ENCODE measurements at places on chromosomes 5 and 9. TPM values are rescaled to one million over a fixed set of nuclear protein-coding genes. Genes with fewer than 3 reads are reported as not detected.

Gene C7
- total RNA-seq = not detected

DNA sequence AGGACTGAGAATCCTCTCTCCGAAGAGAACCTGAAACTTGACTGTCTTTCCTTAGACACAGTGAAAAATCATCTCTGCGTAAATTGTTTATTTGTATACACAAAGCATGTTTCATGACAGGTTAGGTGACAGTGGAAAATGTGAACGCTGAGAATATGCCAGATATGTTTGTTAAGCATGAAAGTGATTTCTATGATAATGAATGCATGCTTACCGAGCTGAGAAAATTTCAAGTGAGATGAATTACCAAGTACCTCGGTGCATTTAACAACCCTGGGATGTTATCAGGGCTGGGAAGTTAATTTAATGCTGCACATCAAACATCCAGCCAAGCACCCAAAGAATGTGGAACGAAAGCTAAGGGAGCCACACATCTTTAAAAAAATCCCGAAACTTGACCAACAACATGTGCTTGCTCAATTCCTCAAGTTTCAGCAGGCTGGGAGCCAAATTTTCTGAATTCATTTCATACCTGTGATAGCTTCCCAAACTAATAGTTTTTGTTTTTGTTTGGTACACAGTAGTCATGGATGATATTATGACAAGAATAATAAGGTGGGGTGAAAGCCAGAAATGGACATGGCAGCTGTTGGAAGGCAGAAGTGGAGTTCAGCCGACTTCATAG lies 336.9 kb downstream of the ARHGEF28 start:
- no peaks in the 10 kb centered on the region for H3K4me1 ChIP-seq
- DNase-seq = no peak
- H3K36me3 ChIP-seq = no peaks in the 10 kb centered on the region
- no peak overlapping the region for H3K27ac ChIP-seq
- H3K4me3 ChIP-seq = no peak overlapping the region

DNA sequence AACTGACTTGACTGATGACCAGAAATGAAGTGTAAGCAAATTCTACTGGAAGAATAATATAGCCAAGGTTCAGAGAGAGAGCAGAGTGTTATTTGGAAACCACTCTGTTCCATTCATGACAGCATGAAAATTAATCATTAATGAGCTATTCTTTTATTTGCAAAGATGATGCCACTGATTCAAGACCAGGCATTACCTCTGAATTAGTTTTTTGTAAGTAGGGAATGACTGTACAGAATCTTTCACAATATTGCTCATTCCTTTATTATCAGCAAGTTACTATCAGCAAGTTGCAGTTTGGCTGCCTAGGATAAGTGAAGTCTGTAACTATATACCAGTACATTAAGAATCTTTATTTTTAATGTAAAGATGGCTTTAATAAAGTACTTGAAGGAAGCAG lies 75.1 kb upstream of the RGMB start:
- H3K36me3 ChIP-seq = peaks cover 4% of the 10 kb centered on the region
- H3K4me1 ChIP-seq = no peaks in the 10 kb centered on the region
- H3K4me3 ChIP-seq = no peak overlapping the region
- H3K27me3 ChIP-seq = peaks cover 5% of the 10 kb centered on the region

- H3K36me3 ChIP-seq = no peaks in the 10 kb centered on the region
- H3K4me1 ChIP-seq = no peaks in the 10 kb centered on the region
- H3K27ac ChIP-seq = no peak overlapping the region
- no peak for DNase-seq
- H3K4me3 ChIP-seq = no peak overlapping the region
- no peaks in the 10 kb centered on the region for H3K27me3 ChIP-seq
Measured at GRCh38 chr9:114238472-114238871, 83.1 kb downstream of the COL27A1 start.

DNA sequence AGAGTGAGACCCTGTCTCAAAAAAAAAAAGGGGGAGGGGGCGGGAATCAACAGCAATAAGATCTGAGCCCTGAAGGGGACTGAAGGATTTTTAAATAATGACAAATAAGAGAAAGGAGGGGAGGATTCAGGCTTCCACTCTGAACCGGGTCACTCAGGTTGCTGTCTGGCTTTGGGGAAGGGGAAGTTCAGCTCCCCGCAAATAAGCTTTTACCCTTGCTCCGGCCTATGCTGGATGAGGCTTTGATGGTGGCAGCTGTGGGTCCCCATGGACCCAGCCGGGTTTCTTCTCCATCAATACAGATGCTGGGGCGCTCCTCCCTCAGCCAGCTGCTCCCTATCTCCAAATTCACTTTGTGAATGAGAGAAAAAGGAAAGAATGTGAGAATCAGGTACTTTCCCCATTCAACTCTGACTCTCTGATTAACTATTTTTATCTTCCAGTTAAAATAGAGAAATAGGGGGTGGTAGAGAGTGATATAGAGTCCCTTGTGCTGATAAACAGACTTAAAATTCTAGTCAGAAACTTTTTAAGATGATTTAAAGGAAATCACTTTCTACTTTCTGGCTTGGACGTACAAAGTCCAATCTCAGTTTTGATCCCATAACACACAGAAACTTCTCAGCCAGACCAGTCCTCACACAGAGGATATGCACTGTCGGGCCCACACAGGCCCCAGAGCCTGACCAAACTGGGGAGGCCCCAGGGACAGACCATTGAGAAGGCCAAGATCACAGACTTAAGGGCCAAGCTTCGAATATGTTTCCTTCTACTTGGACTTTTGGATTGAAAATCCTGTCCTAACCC lies 39.6 kb downstream of the C5orf15 start:
- no peak for DNase-seq
- peaks cover 9% of the 10 kb centered on the region for H3K27me3 ChIP-seq
- peaks cover 70% of the 10 kb centered on the region for H3K4me1 ChIP-seq
- peak overlapping the region; percentile 84 for H3K27ac ChIP-seq
- no peaks in the 10 kb centered on the region for H3K36me3 ChIP-seq
- peak overlapping the region; percentile 83 for H3K4me3 ChIP-seq

- H3K4me1 ChIP-seq = no peaks in the 10 kb centered on the region
- peaks cover 10% of the 10 kb centered on the region for H3K27me3 ChIP-seq
- no peak overlapping the region for H3K27ac ChIP-seq
- peaks cover 2% of the 10 kb centered on the region for H3K36me3 ChIP-seq
Measured at GRCh38 chr5:127254729-127255284, 35.8 kb upstream of the MEGF10 start.

DNA sequence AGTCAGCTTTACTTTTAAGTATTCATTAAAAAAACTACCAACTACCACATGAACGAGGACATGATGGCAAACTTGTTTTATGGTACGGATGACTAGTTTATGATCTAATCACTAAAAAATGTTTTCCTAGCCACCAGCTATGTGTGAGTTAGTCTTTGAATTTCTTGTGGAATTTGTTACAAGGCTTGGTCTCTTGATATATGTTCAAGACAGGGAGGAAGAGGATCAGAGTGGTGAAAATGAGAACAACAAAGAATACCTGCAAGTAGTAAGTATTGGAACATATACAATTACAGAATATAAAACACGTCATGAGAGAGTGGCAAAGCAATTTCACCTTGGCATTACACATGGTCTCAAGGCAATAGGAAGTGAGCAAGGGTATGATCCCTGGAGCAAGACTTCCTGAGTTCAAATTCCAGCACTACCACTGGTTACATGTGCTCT lies 548.6 kb upstream of the TLE4 start:
- H3K4me3 ChIP-seq = no peak overlapping the region
- no peak for DNase-seq
- H3K27me3 ChIP-seq = no peaks in the 10 kb centered on the region

Gene IL4
- total RNA-seq = 1.2 TPM

Gene IL7R
- 102 TPM for total RNA-seq

DNA sequence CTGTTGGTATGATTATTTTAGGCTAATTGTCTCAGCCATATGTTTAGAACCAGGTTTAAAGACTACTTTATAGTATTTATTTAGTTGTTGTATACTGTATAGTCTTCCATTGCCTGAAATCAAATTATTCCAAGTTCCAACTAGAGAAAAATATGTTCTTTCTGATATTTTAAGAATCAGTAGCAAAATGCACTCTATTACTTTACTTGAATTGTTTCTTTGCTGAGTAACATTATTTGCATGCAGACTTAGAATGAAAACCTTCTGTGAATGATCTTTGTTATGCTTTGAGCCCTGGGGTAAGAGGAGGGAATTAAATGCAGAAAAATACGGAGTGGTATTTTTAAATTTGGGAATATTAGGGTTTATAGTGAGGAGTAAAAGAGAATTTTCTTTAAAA lies 47.9 kb downstream of the MEGF10 start:
- no peaks in the 10 kb centered on the region for H3K4me1 ChIP-seq
- no peak for DNase-seq
- H3K27me3 ChIP-seq = peaks cover 7% of the 10 kb centered on the region

Gene PDE6A
- 0.05 TPM for total RNA-seq

GRCh38 chr5:36423578-36424307 lies 122.0 kb upstream of the RANBP3L start:
- no peak overlapping the region for H3K4me3 ChIP-seq
- no peak for DNase-seq
- no peaks in the 10 kb centered on the region for H3K36me3 ChIP-seq
- no peak overlapping the region for H3K27ac ChIP-seq
- H3K4me1 ChIP-seq = peaks cover 8% of the 10 kb centered on the region

DNA sequence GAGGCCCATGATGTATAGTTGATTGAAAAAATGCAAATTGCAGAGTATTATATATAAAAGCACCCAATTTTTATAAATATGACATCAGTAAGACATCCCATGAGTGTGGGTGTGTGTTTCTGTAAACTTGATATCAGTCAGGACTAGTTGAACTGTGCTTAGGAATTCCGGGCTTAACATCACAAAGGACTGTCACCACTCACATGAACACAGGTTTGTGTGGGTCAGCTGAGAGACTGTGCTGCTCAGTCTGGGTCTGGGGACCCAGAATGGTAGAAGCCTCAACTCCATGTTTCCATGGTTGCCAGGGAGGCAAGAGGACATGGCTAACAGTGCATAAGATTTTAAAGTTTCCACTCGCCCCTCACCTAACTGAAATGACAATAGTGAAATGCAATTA lies 120.3 kb downstream of the ADCY2 start:
- H3K4me1 ChIP-seq = no peaks in the 10 kb centered on the region
- DNase-seq = no peak
- H3K36me3 ChIP-seq = peaks cover 2% of the 10 kb centered on the region

- no peak overlapping the region for H3K27ac ChIP-seq
- H3K27me3 ChIP-seq = peaks cover 17% of the 10 kb centered on the region
- DNase-seq = no peak
- no peak overlapping the region for H3K4me3 ChIP-seq
- H3K4me1 ChIP-seq = peaks cover 9% of the 10 kb centered on the region
Measured at GRCh38 chr5:40030661-40031060, 605.9 kb upstream of the DAB2 start.

DNA sequence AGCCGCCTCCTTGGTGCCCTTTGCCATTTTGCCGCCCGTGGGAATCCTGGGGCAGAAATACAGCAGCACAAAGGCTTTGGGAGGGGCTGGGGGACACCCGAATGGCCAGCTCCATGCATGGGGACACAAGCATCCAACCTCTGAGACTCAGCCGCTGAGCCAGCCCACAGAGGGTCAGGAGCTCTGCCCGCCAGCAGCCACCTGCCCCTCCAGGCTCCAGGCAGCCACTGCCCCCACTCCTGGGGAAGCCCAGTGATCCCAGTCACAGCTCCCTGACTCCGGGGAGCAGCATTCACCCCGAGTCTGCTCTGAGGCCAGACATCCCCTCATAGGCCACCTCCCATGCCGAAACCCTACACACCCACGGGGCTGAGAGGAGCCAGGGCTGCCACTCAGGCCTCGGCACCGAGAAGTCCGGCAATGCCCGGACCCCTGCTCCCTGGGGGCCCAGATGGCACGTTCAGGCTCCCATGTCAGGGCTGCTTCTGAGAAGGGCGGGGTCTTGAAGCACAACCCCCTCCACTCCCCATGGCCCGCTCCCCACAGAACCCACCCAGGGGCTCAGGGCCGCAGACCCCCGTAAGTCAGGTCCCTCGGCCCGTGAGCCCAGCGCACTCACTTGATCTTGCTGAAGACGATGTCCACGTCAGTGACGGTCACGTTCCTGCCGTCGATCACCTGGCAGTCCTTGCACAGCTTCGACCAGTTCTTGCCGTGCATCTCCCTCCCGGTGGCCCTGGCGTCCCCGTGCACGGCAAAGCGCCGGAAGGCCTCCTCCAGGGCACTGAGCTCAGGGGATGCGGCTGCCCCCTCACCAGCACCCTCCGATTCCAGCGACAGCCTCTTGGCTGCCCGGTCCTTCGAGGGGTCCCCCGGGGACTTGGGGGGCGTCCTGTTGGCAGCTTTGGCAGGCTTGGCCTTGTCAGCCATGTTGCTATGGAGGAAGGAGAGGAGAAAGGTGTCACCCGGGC lies 15.7 kb downstream of the TPPP start:
- no peak overlapping the region for H3K4me3 ChIP-seq
- peaks cover 6% of the 10 kb centered on the region for H3K27me3 ChIP-seq

GRCh38 chr5:98840946-98841345 lies 67.5 kb downstream of the RGMB start:
- no peaks in the 10 kb centered on the region for H3K27me3 ChIP-seq
- no peak overlapping the region for H3K27ac ChIP-seq
- H3K4me1 ChIP-seq = no peaks in the 10 kb centered on the region
- no peak for DNase-seq
- H3K36me3 ChIP-seq = peaks cover 4% of the 10 kb centered on the region

DNA sequence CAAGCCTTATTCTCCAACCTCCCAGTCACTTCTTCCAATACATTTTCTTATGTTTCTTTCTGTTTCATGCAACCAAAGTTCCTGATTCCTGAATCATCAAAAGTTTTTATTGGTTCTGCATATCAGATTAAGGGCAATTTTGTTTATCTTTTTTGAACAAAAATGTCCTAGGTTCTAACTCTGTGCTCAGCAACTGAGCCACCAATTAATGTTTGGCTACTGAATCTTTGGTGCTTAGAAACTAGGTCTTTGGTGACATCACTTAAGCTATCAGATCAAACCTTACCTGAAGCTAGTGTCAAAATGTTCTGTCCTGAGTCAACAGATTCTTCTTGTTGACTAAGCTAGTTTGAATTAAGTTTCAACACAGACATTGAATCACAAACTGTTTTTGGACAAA lies 56.1 kb downstream of the FGF18 start:
- H3K27ac ChIP-seq = no peak overlapping the region
- no peak overlapping the region for H3K4me3 ChIP-seq
- DNase-seq = no peak
- H3K36me3 ChIP-seq = no peaks in the 10 kb centered on the region
- peaks cover 6% of the 10 kb centered on the region for H3K27me3 ChIP-seq

Gene HNRNPAB
- total RNA-seq = 232 TPM

DNA sequence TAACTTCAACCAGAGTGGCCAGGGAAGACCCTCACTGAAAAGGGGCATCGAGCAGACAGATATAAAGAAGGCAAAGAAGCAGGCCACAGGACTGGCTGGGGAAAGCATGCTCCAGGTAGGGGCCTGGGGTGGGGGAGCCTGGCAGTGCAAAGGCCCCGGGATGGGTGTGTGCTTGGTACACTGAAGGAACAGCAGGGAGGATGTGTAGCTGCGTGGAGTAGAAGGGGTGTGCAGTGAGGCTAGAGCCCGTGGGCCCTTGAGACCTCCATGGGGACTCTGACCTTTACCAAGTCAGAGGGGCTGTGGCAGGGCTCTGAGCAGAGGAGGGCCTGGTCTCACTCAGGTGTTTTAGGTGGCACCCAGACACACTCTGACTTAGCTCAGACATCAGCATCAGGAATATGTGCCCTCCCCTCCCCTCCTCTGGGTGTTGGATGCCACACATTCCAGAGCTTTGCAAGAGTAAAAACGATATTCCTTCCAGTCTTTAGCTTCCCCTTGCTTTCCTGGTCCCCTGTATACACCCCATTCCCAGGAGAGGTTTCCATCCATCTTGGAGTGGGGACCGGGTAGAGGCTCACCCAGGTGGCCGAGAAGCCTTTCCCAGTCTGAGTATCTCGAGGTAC lies 7.6 kb downstream of the TRIM7 start:
- H3K36me3 ChIP-seq = no peaks in the 10 kb centered on the region
- DNase-seq = no peak
- peaks cover 15% of the 10 kb centered on the region for H3K4me1 ChIP-seq
- H3K27ac ChIP-seq = no peak overlapping the region

Gene SPOCK1
- total RNA-seq = not detected

All from activated T-cell treated with anti-CD3 and anti-CD28 coated beads, Interleukin-2, amount 50 U/mL, for 72 hours (primary cell).